ENCODE measurements at places on chromosomes 11 and 22.

GRCh38 chr11:32309530-32310213 is 125.7 kb downstream of the WT1 start:
- no peak for DNase-seq

- no peak for DNase-seq
Measured at GRCh38 chr11:113494021-113494420, 18.8 kb upstream of the DRD2 start.

- DNase-seq = no peak
Measured at GRCh38 chr11:12120031-12121008, 9.9 kb downstream of the MICAL2 start.

DNA sequence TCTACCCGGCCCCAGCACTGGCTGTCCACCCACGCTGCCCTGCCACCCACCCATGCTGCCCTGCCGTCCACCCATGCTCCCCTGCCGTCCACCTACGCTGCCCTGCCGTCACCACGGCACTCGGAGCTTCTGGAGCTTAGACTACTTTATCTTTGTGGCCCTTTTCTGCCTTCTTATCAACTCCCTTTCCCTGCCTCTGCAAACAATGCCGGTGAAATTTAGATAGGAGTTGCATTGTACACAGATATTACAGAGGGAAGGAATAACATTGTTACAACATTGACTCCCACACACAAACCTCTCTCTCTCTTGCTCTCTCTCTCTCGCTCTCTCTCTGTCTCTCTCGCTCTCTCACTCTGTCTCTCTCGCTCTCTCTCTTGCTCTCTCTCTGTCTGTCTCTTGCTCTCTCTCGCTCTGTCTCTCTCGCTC is 33.7 kb upstream of the BRSK2 start:
- no peak for DNase-seq

GRCh38 chr11:64186492-64187165 is 658 bp downstream of the STIP1 start:
- peak; percentile 51 for DNase-seq

DNA sequence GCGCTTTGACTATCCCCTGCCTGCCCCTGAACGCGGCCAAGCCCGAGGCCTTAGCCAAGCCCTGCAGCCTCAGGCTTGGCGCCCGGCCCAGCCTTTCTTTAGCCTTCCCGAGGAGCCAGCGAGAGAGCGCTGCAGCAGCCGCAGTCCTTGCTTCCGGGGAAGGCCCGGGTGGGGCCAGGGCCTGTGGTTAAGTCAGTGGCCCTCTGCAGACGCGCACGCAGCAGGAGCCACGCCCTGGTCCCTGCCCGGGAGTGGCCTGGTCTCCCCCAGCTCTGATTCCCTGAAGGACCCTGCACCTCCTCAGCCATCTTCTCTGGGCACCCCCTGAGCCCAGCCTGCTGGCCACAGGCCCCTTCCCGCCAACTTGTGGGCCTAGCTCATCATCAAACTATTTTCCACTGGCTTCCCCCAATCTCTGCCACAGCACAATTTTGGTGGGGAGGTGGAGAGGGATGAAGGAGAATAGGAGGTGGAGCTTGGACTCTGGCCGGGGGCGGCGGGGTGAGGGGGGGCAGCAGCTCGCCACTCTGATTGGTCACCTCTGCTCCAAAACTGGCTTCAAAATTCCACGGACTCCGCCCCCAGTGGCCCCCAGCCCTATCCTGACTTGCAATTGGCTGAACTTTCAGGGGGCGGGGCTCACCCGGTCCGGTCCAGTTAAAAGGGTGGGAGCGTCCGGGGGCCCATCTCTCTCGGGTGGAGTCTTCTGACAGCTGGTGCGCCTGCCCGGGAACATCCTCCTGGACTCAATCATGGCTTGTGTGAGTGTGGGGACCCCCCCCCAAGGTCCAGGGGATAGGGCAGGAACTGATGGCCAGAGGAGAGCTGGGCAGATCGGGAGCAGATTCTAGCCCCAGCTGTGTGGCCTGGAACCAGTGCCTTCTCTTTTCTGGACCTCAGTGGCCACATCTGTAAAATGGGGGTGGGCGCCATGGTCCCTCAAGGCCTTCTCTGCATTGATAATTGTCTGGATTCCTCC is at the start of gene LGALS1:
LGALS1 (plus strand) TSS at position 686 of the 979 bp plus-strand sequence; CDS start at position 753, 67 bp downstream.
- peak; percentile 73 for DNase-seq

DNA sequence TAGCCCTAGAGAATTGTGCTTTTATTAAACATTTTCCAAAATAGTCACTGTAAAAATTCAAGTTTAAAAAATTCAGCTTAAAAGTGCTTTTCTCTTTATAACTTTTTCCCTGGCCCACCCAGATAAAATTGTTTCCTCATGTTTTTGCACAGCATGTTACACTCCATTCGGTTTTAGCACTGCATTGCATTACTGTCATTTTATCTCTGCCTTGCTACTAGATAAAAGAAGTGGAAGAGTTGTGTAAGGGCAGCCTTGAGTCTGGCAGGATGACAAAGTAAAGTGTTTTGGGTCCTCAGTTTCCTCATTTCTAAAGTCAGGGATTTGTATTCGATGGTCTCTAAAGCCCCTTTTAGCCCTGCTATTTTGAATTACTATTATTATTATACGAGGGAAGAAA is 99.8 kb downstream of the ATM start:
- no peak for DNase-seq

- DNase-seq = no peak
Measured at GRCh38 chr22:46145361-46145851, 4.9 kb upstream of the PPARA start.

DNA sequence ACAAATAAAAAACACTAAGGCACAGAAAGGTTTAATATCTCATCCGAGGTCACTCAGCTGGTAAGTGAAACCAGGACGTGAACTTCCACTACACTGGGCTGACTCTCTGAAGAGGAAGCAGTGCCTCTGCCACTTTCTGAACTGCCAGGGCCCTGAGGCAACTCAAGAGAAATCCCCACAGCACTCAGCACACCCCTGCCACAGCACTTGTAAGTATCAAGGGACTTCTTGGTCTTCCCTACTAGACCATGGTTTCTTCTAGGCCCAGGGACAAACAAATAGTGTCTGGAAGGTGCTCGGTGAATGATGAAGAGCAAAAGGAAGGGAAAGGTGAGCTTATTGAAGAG is 49.7 kb downstream of the RPL27A start:
- no peak for DNase-seq

DNA sequence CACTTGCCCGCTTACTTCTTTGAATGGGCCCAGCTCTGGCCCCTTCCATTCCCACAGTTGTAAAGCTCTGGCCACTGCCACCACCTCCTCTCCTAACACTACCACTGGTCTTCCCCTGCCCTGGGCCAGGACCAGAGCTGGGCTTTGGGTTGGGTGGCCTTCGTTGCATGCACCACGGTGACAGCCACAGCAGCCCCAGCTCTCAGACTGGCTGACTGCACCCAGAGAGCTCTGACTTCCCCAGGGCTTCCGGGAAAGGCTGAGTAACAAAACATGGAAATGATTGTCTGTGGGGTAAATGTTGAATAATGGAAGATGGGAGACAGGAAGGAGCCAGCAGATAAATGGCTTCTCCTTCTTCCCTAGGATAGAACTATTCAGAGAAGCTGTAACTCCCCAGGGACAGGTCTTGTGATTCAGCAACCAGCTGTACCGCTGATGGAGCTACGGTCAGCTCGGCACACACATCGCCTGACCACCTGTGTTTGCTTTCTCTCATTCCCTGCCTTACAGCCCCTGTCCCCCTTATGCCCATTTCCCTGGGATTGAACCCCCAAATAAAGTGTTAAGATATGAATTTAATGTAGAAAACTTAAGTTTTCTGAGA is 27.6 kb downstream of the SCN4B start:
- DNase-seq = no peak

GRCh38 chr11:19290356-19290755 is 49.6 kb upstream of the E2F8 start:
- no peak for DNase-seq

DNA sequence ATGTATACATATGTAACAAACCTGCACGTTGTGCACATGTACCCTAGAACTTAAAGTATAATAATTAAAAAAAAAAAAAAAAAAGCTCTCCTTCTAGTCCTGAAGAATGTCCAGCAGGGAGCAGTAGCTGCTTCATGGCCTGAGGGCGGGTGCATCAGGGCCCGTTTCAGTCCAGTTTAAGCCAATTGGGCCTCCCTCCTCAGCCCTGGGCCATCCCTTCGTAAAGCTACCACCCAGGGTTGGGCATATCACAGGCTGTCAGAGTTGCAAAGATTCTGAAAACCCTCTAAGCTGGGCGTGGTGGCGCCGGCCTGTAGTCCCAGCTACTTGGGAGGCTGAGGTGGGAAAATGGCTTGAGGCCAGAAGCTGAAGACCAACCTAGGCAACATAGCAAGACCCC is 5.4 kb downstream of the TMPRSS13 start:
- DNase-seq = no peak

DNA sequence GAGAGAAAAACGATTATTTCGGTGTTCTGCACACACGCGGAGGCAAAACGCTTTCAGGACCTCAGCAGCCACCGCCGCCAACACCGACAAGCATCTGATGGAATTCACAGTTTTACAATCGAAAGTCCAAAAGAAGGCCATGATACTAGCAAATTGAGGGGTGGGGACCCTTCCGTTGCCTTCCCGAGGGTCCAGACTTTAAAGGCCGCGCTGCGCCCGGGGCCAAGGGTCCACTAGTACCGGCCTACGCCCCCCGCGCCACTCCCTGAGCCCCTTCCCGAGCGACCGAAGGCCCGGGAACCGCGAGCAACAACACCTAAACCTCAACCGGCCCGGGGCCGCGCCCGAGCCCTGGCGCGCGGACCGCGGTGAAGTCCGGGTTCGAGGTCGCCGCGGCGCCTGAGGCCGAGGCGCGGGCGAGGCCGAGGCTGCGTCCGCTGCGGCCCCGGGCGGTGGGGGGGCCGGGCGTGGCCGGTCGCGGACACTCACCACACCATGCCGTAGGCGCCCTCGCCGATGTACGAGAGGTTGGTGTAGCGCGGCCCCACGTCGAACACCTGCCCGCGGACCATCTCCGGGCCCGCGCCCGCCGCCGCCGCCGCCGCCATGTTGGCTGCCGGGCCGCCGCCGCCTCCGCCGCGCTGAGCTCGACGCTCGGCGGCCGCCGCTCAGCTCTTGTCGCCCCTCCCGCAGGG is 465 bp downstream of the MAPK1 start:
- peak; percentile 28 for DNase-seq

- no peak for DNase-seq
Measured at GRCh38 chr11:72013765-72014711, 15.3 kb downstream of the IL18BP start.

GRCh38 chr11:109914809-109915653 is 178.2 kb upstream of the ZC3H12C start:
- no peak for DNase-seq

- no peak for DNase-seq
Measured at GRCh38 chr11:11538277-11538960, 83.4 kb downstream of the GALNT18 start.

DNA sequence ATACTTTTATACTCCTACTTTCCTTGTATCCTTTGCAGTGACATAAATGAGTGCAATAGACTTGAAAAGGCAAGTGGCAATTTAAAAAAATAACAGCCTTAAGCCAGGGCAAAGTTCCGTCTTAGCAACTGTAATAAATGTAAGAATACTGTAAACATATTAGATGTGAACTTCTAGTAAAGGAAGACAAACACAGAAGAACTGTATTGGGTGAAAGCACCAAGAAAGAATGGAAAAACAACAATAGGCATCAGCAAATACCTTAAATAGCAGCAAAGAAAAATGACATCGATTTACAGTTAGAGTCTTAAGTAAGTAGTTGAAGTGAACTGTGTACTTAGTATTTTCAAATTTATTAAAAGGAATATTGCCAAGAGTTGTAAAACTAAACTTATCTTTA is 75.5 kb upstream of the TP53AIP1 start:
- no peak for DNase-seq

- DNase-seq = no peak
Measured at GRCh38 chr11:15903246-15903645, 453.1 kb downstream of the SOX6 start.

DNA sequence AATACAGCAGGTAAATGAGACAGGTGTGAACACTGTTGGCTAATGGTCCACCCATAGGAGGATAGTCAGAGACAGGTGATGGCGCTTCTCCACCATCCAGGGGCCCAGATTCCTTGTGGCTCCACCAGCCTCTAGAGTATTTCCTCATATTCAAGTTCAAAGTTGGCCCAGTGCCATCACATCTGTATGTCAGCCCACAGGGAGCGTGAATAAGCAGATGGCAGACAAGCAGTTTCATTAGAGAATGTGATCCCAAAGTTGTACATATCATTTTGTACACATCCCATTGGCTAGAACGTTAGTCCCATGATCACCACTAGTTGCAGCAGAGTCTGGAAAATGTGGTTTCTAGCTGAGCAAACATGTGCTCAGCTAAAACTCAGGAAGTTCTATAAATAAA is 11.0 kb upstream of the CWF19L2 start:
- DNase-seq = no peak

GRCh38 chr11:70378506-70379134 is 19.7 kb upstream of the CTTN start:
- no peak for DNase-seq

DNA sequence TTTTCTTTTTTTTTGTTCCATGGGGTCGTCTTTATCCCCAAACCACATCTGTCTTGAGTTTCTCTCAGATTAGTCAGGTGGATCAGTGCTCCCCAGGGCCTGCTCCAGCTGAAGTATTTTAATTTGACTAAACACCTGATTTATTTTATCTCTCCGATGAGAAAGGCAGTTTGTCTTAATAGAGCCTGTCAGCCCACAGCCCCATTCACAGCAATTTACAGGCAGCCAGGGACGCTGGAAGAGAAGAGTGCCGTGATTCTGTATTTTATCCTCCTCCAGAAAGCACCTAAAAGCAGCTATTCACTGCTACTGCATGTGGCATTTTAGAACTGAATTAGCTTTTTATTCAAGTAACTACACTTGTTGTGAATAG is 164.5 kb downstream of the SOX6 start:
- DNase-seq = no peak

GRCh38 chr11:117790279-117790678 is 6.7 kb downstream of the DSCAML1 start:
- no peak for DNase-seq

DNA sequence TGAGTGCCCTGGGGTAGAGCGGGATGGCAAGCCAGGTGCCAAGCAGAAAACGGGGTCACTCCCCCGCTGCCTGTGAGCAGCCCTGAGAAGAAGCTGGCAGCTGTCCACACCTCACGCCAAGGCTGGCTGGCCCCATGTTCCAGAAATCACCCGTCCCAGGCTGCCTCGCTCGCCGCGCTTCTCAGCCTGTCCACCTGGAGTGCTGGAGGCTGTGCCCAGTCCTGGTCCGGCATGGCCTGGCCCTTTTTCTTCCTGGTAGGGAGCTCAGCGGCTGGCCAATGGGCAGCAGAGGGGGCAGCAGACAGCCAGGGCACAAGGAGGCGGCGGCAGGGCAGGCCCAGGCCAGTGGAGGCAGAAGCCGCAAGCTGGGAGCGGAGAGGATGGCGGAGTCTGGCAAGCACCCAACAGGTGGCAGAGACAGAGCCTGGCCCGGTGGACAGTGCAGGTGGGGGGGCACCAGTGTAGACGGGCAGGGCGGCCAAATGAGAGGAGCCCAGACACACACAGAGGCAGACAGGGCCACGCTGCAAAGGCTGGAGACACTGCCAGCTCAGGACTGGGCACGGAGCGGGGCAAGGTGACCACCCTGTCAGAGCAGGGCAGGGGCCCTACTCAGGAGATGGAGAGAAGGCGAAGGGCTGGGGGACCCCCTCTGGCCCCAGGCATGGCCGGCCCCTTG is 37.2 kb upstream of the TH start:
- no peak for DNase-seq

Measured in CD4-positive, alpha-beta T cell treated with Interleukin-12 subunit alpha and Interleukin-12 subunit beta, for 1 hour (primary cell).